ENCODE measurements at places on chromosomes 12 and 14.
A peak's percentile ranks its signal among the peaks of the same experiment; 100 is the strongest.

- no peak for DNase-seq
Measured at GRCh38 chr12:62191491-62192179, 68.6 kb upstream of the USP15 start.

- no peak for DNase-seq
Measured at GRCh38 chr12:80617733-80618132, 89.7 kb upstream of the MYF6 start.

DNA sequence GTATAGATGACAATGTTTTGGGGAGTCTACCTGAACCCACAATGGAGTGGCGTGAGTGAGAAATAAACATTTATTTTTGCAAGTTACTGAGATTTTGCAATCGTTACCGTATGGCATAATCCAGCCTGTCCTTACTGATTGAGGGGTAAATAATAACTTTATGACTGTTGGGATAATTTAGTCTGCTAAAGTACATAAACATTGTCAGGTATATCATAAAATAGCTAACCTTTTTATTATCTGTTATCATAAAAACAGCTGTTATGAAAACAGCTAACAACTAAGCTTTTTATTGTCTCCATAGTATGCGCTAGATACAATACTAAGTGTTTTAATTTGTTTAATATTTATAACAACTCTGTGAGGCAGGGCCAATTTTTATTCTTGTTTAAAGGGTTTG, 10.3 kb downstream of the ACSS3 start:
- DNase-seq = no peak

GRCh38 chr12:94544355-94544754, 84.7 kb upstream of the CEP83 start:
- DNase-seq = no peak

DNA sequence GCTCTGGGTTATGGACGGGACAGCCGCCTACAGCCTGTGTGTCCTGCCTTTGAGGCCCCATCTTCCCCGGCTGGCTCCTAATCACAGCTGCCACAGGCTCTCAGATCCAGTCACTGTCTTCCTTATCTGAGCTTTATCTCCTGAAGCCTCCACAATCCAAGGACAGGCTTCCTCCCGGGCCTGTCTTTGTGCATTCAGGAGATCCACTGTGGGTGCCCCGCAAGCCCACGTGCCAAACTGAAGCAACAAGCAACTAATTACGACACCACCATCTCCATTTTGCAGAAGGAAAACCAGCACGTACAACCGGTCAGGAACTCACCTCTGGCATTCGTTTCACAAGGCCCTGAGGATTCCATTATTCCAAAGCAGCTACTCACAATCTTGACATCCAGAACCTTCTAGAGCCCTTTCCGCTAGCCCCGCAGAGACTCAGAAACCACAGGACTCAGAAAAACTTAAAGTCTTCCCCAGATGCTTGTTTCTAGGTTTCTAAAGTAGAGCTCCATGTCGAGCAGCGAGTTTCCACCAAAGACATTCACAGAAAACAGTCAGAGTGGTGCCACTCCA, 14.0 kb downstream of the SYNE3 start:
- no peak for DNase-seq

DNA sequence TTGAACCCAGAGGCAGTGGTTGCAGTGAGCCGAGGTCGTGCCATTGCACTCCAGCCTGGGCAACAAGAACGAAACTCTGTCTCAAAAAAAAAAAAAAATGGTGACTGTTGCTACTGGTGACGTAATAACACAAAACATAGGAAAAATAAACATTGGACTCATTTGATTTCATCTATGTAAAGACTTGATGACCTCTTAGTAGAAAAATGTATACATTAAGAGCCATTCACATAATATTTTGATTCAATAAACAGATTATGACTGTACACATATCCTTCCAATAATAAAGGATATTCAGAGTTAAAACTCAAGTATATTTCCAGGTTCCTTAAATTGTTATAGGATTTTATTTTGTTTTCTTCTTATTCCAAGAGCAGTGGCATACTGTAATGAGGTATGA, 65.7 kb upstream of the AEBP2 start:
- DNase-seq = no peak

- peak; percentile 73 for DNase-seq
Measured at GRCh38 chr12:52200086-52200780, 8.4 kb upstream of the KRT80 start.

DNA sequence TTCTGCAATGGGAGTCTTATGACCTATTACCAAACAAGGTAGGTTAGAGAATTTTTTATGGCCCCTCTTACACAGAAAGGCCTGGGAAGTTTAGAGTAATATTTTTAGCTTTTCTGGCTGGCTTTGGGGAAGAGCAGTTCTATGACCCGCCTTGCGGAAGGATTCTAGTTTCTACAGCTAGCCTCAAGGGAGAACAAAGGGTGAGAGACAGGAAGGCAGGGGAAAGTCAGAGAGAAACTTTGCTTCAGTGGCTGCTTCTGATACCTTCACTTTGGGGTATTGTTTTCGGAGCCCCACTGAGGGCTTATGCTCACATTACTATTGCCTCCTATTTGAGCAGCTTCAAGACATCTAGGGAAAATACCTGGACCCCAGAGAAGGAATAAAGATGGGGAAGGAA, 80.7 kb upstream of the NUDT4 start:
- DNase-seq = no peak

Measured in NB4 (cell line).